ENCODE measurements at places on chromosomes 6 and 20. TPM values are rescaled to one million over a fixed set of nuclear protein-coding genes. Genes with fewer than 3 reads are reported as not detected.
A peak's percentile ranks its signal among the peaks of the same experiment; 100 is the strongest.

PKIB gene
- polyA plus RNA-seq = 2.4 TPM

HLA-DRB1 gene
- 69.2 TPM for polyA plus RNA-seq

DEFB126 gene
- not detected for polyA plus RNA-seq

ULBP1 gene
- 0.03 TPM for polyA plus RNA-seq

POU5F1 gene
- polyA plus RNA-seq = not detected

GDAP1L1 gene
- 2.4 TPM for polyA plus RNA-seq

ISM1 gene
- polyA plus RNA-seq = 2.1 TPM

PAK5 gene
- 17.0 TPM for polyA plus RNA-seq

PRKN gene
- 1.9 TPM for polyA plus RNA-seq

SLC22A2 gene
- not detected for polyA plus RNA-seq

RUNX2 gene
- 1.2 TPM for polyA plus RNA-seq

DNA sequence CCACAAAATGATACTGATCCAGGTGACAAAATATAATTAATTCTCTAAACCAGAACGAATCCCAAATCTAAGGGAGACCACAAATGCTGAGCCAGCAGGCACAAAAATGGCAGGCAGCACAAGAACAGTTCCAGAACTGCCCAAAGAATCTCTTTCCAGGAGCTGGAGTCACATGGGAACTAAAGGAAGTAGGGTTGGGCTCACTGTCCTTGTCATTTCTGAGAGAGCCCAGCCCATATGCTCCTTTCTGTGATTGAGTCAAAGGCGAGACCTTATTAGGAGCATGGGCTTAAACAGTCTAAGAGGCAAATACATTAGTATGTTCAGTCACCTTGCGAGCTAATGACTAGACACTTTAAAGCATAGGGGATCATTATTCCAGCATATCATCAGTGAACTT is 327.6 kb upstream of the ARID1B start:
- DNase-seq = no peak

GRCh38 chr6:169427856-169428255 is 174.2 kb upstream of the THBS2 start:
- DNase-seq = peak; percentile 77

- DNase-seq = no peak
Measured at GRCh38 chr6:56683882-56684281, 41.2 kb upstream of the DST start.

- no peak for DNase-seq
Measured at GRCh38 chr6:53295176-53295575, 53.6 kb downstream of the ELOVL5 start.

DNA sequence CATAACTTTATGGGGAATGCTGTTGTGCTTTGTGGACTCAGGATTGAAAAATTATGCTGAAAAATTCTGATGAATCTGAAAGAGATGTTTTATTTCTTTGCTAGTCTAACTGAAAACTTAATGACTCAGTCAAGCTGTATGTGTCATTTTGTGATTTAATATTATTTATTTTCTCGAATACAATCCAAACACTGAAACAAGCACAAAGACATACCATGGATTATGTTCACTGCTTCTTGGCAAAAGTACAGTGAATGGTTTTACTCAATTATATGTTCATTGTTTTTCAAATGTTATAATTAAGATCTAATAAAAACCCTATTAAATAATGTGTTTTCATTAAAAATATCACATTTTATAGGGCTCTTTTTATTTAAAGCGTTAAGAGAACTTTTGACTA is 330.6 kb upstream of the EPHA7 start:
- no peak for DNase-seq

DNA sequence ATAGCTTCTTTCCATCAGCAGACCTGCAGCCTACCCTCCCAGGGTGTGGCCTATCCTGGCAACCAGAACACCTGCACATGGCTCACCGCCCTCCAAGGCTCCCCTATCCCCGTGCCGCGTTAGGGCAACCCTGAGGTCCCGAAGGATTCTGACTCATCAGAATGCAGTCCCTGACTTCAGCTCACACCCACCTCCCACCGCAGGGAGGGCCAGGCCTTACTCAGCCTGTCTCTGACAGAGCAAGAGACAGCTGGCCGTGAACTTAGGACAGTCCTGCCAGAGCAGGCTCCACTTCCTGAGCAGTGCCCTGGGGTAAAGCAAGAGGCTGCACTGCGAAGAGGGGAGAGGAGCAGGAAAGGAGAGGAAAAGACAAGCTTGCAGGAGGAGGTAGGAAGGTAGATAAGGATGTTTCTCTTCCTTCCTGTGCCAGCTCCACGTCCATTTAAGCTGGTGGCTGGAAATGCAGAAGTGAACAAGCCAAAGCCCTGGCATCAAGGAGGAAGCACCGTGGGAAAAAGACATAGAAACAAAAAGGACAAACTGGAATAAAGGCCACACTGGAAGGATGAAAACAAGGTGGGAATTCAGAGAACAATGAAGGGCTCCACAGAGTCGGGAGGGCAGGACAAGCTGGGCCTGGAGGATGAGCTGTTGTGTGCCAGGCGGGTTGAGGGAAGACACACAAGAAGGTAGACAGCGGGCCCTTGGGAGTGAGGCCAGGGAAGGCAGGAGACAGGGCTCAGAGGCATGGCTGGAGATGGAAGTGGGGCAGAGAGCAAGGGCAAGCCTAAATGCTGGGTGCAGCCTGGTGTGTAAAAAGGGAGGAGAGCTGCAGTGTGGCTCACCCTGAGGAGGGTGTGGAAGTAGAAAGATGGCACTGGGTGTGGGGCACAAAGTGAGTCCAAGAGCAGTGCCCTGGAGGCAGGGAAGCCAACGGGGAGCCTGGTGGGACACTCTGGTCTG is 102.7 kb downstream of the SLC23A2 start:
- peak; percentile 86 for DNase-seq

- no peak for DNase-seq
Measured at GRCh38 chr6:128033156-128033555, 132.3 kb upstream of the THEMIS start.

- DNase-seq = no peak
Measured at GRCh38 chr6:54847799-54848597, 1.4 kb downstream of the FAM83B start.

GRCh38 chr6:144131248-144131709 is 19.0 kb upstream of the STX11 start:
- DNase-seq = no peak

GRCh38 chr20:6501061-6501460 is 266.4 kb upstream of the BMP2 start:
- peak; percentile 47 for DNase-seq

- no peak for DNase-seq
Measured at GRCh38 chr6:143810745-143811144, 32.4 kb upstream of the LTV1 start.

DNA sequence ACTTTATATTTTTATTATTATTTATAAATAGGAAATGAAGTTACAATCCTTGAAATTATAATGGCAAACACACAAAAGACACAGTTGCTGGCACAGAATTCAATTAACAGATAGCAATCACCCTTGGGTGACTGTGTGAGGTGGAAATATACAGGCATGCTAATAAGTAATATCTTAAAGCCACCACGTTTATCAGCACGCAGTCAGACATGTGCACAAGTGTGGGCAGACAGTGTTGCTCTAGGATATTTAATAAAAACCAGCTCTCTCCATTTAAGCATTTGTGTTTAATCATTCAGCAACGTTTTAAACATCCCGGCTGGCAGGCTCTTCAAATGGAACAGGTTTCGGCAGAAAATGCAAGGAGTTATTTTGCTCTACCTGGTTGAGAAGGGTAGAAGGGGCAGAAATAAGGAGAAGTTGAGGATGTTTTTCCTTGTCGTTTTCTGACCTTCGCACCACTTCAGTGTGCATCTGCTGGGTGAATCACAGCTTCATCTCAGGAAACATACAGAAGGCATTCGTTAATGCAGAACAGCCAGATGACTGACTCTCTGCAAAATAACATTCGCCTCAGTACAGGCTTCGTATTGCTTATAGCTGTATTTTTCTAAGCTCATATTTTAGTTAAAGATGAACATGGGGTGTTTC is 585.1 kb downstream of the QKI start:
- no peak for DNase-seq

DNA sequence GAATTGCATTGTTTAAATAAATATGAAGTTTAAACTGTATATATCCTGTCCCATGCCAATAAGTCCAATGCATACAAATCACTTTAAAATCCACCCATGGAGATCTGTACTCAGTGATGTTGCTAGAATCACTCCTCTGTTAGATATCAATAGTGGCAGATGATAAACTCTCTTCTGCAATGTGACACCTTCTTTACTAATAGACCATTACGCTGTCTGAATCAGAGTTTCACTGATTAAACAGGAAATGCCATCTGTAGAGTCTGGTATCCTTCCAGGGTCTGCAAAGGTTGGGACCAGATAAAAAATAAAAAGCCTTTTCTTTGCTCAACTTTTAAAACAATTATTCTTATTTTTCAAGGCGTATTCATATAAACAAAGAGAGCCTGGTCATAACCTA is 134.5 kb downstream of the EDN3 start:
- no peak for DNase-seq

DNA sequence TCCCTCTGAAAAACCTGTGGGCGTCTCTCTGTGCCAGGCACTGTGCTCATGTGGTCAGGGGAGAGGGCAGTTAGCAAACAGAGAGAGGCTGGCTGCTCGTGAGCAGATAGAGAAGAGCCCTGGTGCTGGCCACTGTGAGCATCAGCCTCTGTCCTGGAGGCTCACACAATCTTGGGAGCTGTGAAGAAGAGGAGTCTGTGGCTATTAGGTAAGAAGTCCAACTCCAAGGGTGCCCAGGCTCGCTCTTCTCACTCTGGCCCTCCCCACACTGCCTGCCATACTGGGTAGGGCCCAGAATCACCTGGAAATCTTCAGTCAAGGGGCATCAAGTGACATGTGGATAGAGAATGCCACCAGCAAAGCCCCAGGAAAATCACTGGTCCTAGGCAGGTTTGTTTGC is 14.1 kb downstream of the SCML4 start:
- no peak for DNase-seq

DNA sequence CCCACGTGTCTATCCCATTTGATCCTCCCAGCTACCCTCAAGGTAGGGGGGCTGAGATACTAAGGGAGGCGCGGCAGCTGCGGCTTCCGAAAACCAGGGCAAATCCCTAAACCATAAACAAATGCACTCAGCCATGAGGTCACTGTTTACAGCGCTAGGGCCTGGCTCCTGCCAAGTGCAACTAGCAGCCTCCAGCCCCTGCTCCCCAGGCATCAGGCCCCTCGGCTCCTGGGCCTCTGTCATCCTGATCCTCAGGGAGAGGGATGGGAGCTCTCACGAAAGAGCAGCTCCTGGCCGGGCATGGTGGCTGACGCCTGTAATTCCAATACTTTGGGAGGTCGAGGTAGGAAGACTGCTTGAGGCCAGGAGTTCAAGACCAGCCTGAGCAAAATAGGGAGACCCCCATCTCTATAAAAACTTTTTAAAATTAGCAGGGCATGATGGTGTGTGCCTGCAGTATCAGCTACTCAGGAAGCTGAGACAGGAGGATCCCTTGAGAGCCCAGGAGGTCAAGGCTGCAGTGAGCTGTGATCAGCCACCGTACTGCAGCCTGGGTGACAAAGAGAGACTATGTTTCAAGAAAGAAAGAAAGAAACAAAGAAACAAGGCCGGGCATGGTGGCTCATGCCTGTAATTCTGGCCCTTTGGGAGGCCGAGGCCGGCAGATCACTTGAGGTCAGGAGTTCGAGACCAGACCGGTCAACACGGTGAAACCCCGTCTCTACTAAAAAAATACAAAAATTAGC is 42.5 kb upstream of the TLDC2 start:
- DNase-seq = no peak

DNA sequence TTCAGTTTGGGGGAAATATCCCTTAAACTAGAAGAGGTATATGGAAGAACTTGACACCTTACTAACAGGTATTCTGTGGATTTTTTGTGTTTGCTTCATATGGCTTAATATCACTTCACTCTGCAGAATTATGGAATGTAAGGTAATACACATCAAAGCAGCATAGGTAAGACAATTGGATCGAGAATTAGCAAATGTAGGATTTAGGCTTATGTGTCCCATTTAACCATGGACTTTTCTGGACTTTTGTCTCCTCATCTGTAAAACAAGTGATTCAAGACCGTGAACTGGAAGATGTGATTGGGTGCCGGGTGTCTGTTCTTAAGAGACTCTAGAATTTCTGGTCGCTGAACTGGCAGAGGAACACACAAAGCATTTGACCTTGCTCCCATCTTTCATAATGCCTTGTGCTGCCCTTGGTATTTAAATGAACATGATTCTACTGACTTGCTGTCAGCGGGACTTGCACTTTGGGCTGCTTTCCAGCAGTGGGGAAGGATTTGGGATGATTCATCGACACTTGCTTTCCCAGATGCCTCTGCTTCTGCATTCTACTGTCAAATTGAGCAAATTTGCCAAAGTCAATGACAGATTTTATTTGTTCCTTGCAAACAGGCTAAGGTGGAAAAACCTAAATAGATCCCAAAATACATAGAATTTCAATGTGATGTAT is 199.8 kb downstream of the PLCB1 start:
- DNase-seq = peak; percentile 91

DNA sequence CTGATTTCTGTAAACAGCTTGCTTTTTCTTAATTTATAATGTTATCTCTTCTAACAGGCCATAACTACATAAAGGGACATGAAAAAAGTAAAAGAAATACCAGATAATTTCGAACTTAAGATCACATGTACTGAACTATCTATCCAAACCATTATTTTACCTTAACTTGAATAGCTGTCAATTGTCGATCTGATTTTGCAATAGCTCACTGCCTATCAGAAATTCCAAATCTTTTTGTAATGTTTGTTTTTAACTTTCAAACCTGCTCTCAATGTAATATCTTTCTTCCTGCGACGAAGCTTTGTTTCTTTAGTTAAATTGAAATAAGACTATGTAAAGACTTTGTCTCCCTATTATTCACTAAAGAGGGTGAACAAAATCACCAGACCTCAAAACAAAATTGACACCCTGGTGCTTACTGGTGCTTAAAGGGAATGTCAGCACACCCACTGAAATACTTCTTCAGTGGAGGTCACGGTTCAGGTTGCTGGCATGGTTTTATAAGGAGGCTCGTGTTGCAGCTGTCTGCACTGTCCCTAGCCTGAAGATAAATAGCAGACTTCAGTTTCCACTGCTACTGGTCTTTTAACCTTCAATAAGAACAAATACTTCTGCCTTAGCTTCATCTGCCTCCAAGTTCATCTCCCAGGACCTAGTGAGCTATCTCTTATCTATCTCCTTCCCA is 117.5 kb upstream of the QKI start:
- no peak for DNase-seq

- DNase-seq = no peak
Measured at GRCh38 chr6:156313037-156313436, 464.1 kb upstream of the ARID1B start.

GRCh38 chr6:24207413-24207812 is 81.4 kb downstream of the NRSN1 start:
- DNase-seq = no peak

GRCh38 chr20:58458342-58459057 is 56.7 kb downstream of the APCDD1L start:
- DNase-seq = no peak

DNA sequence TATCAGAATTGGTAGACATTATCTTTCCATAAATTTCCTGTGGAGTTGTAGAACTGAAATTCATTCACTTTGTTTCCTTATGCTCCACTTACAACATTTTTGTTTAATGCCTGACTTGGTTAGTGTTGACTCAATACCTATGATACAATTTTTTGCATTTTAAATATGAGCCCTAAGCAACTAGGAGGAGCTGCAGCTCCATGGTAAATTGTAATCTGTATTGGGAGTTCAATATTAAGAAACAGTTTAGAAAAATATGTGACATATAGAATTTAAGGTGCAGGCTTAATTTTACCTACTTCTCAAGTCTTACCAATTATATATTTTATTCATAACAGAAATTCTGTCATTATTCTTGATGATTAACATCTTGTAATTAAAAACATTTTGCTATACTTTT is 868.3 kb downstream of the EYS start:
- no peak for DNase-seq
